NCI-H1417 (cell line): ENCODE measurements at places on chromosomes 12 and 14.

DNA sequence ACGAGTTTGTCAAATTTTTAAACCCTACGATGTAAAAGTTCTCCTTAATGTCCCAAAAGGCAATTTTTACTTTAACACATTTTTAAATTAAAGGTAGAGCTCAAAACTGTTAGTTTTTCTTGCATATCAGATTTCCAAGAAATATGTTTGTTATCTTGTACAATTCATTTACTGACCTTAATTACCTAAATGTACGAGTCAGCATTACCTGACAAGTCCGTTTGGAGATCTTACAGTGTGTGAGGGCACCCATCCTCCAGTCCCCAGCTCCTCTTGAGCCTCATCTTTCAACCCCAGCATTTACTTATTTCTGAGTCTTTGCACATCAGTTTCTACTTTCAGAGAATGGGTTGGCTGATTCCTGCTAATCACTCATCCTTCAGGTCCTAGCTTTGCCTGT is 23.7 kb downstream of the PPM1H start:
- DNase-seq: no peak

GRCh38 chr14:34981743-34982420 is 910 bp upstream of the SRP54 start:
- no peak for DNase-seq

GRCh38 chr12:94074216-94074979 is 74.0 kb upstream of the PLXNC1 start:
- no peak for DNase-seq

DNA sequence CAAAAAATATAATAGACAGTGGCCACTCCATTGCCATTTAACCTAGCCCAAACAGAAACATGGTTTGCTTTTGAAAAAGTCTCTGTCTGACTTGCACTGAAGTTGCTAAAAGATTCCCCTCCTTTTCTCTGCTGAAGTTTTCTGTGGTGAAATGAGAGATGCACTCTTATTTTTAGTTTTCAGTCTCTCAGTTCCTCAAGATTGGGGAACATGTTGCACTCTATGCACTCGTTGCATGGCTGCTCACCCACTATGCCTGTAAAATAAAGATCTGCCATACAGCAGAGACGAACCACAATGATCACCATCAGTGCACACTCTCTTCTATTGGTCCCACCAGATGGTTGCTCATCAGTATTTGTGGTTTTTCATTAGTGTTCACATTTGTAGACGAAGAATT is 13.1 kb upstream of the DAAM1 start:
- no peak for DNase-seq

DNA sequence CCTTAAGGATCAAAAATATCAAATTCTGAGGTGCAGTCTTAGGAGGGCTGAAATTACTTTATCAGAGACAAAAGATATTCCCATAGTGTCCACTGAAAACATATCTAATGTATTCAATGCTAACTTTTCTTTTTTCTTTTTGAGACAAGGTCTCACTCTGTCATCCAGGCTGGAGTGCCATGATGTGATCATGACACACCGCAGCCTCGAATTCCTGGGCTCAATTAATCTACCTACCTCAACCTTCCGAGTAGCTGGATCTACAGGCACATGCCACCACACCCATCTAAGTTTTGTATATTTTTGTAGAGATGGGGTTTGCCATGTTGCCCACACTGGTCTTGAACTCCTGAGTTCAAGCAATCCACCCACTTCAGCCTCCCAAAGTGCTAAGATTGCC is 68.3 kb downstream of the ZC3H14 start:
- no peak for DNase-seq

GRCh38 chr14:69750495-69750894 is 16.4 kb upstream of the SRSF5 start:
- no peak for DNase-seq
